ENCODE measurements at places on chromosomes 7 and 10.

GRCh38 chr7:31464601-31465000 lies 49.3 kb upstream of the ITPRID1 start:
- no peak for DNase-seq

GRCh38 chr10:4474829-4475228 lies 351.2 kb upstream of the AKR1E2 start:
- no peak for DNase-seq

DNA sequence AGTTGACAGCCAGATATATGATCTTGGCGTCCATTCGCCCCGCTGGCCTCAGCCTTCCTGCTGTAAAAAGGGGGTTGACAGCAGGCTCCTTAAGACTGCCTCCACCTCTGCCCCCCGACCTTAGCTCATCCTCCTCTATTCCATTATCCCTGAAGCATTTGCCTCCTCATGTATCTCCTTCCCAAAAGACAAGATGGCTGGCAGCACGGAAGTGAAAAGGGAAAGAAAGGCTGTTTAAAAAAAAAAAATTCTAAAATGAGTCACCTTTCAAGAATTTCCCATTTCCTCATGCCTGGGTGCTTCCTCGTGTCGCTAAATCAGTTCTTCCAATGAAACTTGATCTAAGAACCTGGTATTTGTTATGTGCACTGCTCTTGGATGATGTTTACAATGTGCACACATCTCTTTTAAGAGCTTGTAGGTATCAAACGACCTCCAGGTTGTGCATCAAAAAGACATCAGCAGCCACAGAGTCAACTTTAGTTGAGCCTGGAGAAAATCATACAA lies 1.7 kb downstream of the SCRN1 start:
- no peak for DNase-seq

GRCh38 chr10:63886281-63887022 lies 365.3 kb downstream of the REEP3 start:
- DNase-seq: no peak

GRCh38 chr7:92156990-92157389 lies 22.0 kb downstream of the LRRD1 start:
- no peak for DNase-seq

- no peak for DNase-seq
These were observed 624.0 kb downstream of the NRG3 start for GRCh38 chr10:82498976-82499375.

GRCh38 chr7:142158736-142159496 lies 47.4 kb downstream of the MGAM2 start:
- DNase-seq: no peak

DNA sequence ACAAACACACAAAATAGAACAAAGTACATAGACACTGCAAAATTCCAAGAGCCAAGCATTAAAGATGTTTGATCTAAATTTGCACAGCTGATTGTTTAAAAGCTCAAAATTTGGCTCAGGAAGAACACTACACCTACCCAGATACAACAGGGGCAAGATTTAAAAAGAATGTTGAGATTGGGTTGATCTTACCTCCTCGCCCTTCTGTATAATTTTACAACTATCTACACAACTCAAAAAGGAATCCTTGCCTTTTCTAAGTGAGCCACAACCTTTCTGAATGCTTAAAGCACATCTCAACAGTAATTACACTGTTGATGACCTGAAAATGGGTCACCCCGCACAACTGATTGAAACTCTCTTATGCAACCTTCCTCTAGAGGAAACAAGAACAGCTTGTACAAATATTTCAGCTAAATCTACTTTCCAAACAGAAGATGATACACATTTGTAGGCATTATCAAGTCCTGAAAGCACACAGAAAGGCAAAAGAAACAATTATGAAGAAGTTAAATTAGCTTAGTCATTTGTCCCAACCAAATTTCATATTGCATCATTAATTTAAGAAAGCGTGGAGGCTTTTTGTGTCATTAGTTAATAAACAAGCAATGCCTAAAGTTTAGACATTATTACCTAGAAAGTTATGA lies 75.5 kb downstream of the UBE2H start:
- no peak for DNase-seq

DNA sequence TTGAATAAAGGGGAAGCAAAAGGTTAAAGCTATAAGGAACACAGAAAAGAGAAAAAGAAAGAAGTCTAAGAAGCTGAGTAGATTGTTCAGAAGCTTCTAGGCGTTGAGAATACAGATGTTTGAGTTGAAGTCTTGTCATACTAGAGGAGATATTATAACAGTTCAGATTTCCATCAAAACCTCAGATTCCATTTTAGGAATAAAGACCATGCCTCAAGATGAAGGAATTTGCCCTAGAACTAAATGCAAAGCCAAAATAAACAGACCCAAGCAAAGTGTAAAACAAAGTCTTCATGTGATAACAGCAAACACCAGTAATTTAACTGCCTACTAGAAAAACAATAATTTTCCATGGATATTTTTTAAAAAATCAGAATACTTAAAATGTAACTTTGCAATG lies 476.5 kb upstream of the POT1 start:
- DNase-seq: no peak

GRCh38 chr7:19109000-19109946 lies 8.2 kb downstream of the TWIST1 start:
- no peak for DNase-seq

DNA sequence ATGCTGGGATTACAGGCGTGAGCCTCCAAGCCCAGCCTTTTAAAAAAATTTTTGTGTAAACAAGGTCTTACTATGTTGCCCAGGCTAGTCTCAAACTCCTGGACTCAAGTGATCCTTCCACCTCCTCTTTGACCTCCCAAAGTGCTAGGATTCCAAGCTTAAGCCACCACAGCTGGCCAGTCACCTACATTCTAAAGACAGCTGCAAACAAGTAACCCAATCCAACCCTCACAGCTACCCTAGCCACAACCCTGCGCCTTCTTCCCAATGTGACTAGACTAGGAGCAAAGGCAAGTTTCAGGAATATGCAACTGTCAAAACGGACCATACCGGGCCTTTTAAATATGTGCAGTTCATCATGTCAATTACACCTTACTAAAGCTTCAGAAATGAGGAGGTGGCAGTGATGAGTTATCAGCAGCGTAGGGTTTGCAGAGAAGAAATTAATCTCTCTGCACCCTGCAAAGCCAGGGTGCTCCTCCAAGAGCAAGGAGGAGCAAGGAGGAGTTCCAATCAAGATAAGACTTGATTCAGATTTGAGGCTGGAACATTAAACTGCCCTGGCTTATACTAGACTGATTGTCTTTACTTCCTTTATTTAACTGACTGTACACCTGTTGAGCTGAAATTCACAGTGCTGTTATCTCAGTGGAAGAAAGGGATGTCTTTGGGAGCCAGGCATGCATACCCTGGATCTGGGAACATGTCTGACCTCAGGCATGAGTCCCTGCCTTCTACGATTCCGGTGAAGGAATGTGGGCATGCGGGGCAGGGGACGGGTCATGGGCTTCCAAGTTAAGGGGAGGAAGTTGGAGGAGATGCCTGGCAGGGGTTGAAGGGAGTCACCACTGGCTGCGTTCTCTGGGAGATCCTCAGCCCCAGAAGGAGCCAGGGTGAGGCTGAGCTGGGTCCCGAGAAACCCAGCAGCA lies 15.5 kb upstream of the TMEM120A start:
- no peak for DNase-seq

DNA sequence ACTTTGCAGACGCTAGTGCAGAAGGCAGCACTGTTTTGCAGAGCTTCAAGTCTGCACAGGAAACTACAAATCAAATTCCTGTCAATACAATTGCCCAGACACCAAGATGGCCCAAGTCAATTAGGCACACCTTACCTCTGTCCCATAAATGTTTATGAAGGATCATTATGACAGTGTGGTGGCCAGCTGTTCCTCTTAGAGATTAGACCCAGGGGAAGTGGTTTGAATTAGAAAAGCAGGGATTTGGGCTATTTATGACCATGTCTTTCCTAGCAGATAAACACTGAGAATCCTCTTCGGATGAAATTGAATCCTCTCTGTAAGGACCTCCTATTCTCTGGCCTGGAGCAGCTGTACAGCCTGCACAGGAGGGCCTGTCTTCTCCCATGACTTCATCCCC lies 9.9 kb upstream of the NEUROG3 start:
- no peak for DNase-seq

GRCh38 chr7:45211066-45211465 lies 53.5 kb downstream of the RAMP3 start:
- DNase-seq: no peak

DNA sequence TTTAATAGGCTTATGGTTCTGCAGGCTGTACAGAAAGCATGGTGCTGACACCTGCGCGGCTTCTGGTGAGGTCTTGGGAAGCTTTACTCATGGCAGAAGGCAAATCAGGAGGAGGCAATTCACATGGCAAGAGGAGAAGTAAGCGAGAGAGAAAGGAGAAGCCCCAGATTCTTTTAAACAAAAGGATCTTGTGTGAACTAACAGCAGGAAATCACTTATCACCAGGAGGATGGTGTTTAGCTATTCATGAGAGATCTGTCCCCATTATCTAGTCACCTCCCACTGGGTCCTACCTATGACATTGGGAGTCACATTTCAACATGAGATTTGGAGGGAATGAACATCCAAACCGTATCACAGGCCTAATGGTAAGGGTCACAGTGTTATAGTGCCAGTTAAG lies 678.0 kb upstream of the KCND2 start:
- no peak for DNase-seq

- no peak for DNase-seq
These were observed 101.5 kb downstream of the FOXL3 start for GRCh38 chr7:391411-391951.

GRCh38 chr10:122333037-122333436 lies 41.5 kb upstream of the PLEKHA1 start:
- no peak for DNase-seq

- no peak for DNase-seq
These were observed 47.5 kb downstream of the RGS10 start for GRCh38 chr10:119495021-119495505.

GRCh38 chr7:95375591-95376257 lies 20.5 kb downstream of the PON3 start:
- no peak for DNase-seq

GRCh38 chr10:8088504-8088903 lies 34.0 kb downstream of the GATA3 start:
- DNase-seq: no peak

DNA sequence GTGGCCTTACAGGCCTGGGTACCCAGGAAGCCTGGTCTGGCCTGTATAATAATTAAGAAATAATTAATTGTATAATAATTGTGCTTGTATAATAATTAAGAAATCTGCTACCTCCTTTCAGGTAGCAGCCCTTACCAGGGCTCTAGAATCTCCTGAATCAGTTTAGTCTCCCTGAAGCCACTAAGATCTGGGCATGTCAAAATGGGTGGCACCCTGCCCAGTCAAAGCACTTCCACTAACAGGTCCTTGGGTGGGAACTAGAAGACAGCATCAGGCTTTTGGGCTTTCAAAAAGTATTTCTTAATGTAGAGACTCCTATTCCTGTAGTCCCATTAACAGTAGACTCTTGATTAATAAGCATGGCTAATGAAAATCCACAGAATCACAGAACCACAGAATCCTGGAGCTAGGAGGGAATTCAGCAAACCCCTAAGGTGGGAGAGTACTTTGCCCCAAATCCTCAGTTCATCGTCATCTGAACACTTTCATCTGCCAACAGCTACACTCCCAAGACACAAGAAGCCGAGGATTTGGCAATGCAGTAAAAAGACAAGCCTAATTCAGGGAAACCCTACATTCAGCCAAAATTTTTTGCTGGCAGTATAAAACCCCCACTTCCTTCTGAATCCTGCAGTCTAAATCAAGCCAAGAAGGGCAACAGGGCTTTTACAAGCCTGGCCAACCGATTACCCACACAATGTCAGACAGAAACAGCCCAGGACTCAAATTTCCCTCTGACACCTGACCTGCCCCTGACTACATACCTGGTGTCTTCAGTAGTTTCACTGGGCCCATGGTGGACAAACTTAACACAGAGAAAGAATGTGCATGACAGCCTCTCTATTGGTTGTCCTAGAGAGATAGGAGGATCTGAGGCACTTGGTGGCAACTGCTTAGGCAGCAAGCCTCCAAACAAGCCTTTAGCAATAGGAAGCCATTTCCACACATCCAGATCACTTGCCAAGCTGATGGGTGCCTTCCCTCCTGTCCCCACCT lies 5.9 kb upstream of the IL6 start:
- no peak for DNase-seq

GRCh38 chr10:117801691-117802090 lies 245.1 kb downstream of the RAB11FIP2 start:
- DNase-seq: no peak

DNA sequence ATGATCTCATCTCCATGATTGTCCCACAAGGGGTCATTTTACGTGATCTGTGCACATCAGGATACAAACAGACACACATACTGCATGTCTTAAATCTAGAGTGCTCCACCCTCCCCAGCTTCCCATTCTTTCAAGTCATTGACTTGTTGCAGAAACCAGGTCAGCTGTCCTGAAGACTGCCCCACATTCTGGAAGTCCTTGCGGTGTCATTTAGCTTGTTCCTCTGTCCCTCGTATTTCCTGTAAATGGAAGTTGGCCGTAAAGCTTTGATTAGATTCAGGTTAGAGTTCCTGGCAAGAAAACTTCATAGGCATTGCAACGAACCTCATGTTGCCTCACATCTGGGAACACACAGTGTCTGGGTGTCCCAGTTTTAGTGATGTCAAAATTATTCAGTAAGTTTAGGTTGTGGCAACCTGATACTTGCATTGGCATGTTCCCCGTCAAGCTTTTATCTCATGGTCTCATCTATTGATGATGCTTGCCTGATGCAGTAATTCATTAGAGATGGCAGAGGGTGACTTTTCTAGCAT lies 417.4 kb upstream of the GALNT17 start:
- no peak for DNase-seq

DNA sequence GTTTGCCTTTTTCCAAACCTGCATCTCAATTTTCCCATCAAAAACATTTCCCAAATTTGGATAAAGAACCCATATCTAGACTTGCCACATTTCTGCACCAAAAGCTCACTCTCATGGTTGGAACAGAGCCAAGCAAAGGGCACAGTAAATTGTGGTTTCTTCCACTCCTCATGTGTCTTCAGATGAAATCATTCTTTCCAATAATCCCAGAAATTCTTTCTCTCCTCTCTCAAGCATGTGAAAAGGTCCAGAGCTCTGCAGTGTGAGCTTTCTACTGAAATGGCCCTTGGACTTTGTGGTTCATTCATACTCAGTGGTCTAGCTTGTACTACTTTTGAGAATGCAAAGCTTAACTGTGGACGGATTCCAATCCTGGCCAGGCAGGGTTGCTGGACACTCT lies 19.8 kb downstream of the PRSS2 start:
- DNase-seq: no peak

- DNase-seq: no peak
These were observed at the start of gene SLC29A4 for GRCh38 chr7:5282543-5283316. SLC29A4 (plus strand) TSS chr7:5282943; CDS start chr7:5287817, 4,874 bp downstream.

GRCh38 chr7:145978769-145979168 lies 137.8 kb upstream of the CNTNAP2 start:
- DNase-seq: no peak

- no peak for DNase-seq
These were observed 121.2 kb upstream of the AFAP1L2 start for GRCh38 chr10:114525368-114525949.

GRCh38 chr10:3467052-3467951 lies 294.7 kb upstream of the PITRM1 start:
- no peak for DNase-seq

GRCh38 chr7:30817371-30817767 lies 46.2 kb downstream of the MINDY4 start:
- DNase-seq: no peak

GRCh38 chr10:114281006-114281405 lies 42.0 kb downstream of the VWA2 start:
- no peak for DNase-seq

GRCh38 chr10:81444242-81444929 lies 430.6 kb upstream of the NRG3 start:
- no peak for DNase-seq
